ENCODE measurements at places on chromosomes 1 and 21. TPM values are rescaled to one million over a fixed set of nuclear protein-coding genes. Genes with fewer than 3 reads are reported as not detected.

The KLHL21 gene
- total RNA-seq = 20.0 TPM

The SDHB gene
- total RNA-seq = 77.7 TPM

The PATJ gene
- total RNA-seq = 16.4 TPM

The TSPEAR gene
- total RNA-seq = not detected

The MEX3A gene
- total RNA-seq = 0.05 TPM

The SH3GLB1 gene
- 75.3 TPM for total RNA-seq

The OR2M5 gene
- total RNA-seq = not detected

The CFHR1 gene
- not detected for total RNA-seq

The UBR4 gene
- 116 TPM for total RNA-seq

GRCh38 chr1:17609529-17609928 is 70.0 kb downstream of the ARHGEF10L start:
- DNase-seq = no peak

DNA sequence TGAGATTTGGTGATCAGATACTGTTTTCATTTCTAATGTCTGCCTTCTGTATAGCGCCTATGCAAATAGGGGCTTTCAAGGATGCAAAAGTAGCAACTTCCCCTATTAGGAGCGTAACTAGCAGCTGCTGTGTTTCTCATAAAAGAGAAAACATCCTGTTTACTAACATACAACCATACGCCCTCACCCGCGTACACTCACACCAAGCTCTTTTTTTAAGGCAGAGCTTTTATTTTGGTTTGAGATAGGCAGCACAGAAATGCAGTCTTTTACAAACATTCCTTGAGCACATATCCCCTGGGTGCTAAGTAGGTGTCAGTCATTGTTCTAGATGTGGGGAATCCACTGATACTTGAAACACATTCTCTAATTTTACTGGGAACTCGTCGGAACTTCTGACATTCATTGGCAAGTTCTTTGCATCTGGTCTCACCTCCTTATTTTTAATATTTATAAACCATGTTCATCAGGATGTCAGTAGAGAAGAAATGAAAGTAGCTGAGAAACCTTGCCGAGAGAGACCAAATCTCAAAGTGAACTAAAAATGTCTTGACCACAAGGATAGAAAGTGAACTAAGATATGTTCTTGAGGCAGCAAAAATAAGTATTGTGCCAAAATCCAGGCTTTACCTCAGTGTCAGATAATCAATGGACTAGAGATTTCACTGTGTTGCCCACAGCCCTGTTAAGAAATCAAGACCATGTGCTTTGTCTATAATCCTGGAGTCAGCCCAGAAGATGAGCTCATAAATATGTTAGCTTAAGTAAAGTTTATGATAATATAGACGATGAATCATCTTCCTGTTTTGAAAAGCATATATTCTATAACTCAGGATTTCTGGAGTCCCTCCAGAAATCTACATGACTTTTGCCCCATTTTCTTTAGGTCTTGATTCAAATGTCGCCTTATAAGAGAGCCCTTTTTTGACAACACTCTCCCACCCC is 350.9 kb downstream of the ST6GALNAC3 start:
- no peak for DNase-seq

DNA sequence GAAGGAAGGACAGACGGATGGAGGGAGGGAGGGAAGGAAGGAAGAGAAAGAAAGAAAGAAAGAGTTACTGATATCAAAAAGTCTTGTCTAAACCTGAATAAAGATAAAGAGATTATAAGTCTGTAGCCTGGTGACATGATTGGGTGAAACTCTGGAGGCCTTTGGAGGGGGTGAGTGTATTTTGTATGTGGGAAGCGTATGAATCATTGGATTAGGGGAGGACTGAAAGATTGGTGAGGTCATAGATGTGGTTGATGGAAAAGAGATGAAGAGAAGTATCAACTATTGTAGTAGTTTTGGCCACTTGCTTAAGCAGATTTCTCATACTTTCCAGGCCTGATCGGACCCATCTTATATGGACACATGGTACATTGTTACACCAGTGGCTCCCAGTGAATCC is 11.5 kb upstream of the KCNJ6 start:
- no peak for DNase-seq

GRCh38 chr21:21034036-21034435 is 35.8 kb downstream of the NCAM2 start:
- DNase-seq = no peak

DNA sequence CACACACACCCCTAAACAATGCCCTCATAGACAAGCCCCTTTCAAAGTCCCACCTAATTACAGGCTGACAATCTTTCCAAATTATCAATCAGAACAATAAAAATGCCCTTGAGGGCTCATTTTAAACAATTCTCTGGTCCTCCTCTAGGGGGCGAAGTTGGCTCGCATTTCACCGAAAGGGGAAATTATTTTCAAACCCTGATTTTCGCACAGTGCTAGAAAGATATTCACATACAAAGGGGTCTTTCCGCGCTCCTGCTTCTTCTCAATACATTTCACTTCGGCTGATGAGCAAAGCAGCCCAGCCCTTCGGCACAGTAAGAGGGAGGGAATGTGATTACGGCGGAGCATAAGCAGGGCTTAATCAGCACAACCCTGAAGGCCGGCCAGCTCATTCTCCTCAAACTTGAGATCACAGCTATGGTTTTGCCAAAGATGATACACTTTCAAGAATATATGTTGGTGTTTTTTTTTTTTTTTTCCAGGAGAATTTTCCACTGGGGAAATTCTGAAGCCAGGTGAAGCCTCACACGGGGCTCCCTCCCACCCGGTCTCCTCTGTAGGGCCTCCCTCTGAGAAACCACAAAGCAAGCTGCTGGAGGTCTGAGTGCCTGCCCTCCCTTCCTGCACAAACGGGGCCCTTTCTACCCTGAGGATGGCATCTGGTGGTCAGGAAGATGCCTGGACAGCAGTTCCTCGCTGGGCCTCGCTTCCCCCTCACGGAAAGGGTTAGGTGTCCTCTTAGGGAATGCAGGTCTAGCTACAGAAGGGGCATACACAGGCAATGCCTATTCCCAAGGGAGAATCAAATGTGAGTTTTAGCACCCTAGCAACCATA is 66.9 kb downstream of the GNG12 start:
- DNase-seq = peak; percentile 57

DNA sequence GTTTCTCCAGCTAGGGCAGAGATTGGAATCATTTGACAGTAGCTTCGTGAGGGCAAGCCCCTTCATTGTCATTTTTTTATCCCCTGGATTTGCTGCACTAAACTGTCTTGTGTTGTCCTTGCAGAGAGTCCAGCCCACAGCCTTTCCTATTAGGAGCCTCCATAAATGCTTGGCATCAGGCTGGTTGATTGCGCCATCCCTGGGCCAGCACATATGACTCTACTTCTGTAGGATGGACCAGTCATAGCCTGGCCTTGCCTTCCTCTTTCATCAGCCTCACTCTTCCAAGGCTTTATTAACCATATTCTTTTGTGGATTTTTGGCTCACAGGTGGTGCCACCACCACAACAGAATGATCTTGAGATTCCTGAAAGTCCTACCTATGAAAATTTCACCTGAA is 31.4 kb downstream of the LY9 start:
- no peak for DNase-seq

Data from activated CD4-positive, alpha-beta T cell treated with anti-CD3 and anti-CD28 coated beads, Interleukin-2, amount 10 ng/mL, durations not matched to agents 7 days and 5 days (primary cell).